CD8-positive, alpha-beta memory T cell (primary cell): ENCODE measurements at places on chromosomes 5 and 9. TPM values are rescaled to one million over a fixed set of nuclear protein-coding genes. Genes with fewer than 3 reads are reported as not detected.

GRCh38 chr5:122498163-122498562, 186.1 kb downstream of the SNCAIP start:
- no peak overlapping the region for H3K4me3 ChIP-seq
- H3K27ac ChIP-seq: no peak overlapping the region
- no peaks in the 10 kb centered on the region for H3K4me1 ChIP-seq

The CNTLN gene
- total RNA-seq: 0.24 TPM

- H3K4me3 ChIP-seq: no peak overlapping the region
- H3K27me3 ChIP-seq: peaks cover 3% of the 10 kb centered on the region
- no peak overlapping the region for H3K27ac ChIP-seq
- no peaks in the 10 kb centered on the region for H3K36me3 ChIP-seq
Measured at GRCh38 chr5:35198686-35199085, 31.6 kb downstream of the PRLR start.

DNA sequence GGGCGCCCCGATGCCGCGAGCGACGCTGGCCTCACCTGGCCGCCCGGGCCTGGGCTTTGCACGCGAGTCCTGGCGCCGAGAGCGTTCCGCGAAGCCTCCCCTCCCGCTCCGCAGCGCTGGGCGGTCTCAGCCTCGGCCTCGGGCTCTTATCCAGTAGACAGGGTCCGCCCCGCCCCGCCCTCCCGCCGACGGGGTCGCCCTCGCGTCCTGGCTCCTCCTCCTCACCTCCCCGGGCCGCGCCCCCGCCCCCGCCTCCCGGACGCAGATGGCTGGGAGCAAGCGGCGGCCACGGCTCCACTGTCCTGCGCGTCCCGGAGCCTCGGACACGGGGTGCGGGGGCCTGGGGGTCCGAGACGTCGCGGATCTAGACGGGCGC, at the start of gene SLC6A3:
TSS of gene SLC6A3 (minus strand) at position 128 of the 376 bp plus-strand sequence. CDS start 2,243 bp downstream, outside the sequence.
- DNase-seq: no peak
- H3K4me3 ChIP-seq: no peak within 1 kb of the TSS
- H3K4me1 ChIP-seq: peaks cover 14% of the 10 kb centered on the region
